ENCODE measurements at places on chromosomes 3 and 15.

GRCh38 chr15:96064351-96064756, 266.1 kb upstream of the NR2F2 start:
- DNase-seq, result no peak

DNA sequence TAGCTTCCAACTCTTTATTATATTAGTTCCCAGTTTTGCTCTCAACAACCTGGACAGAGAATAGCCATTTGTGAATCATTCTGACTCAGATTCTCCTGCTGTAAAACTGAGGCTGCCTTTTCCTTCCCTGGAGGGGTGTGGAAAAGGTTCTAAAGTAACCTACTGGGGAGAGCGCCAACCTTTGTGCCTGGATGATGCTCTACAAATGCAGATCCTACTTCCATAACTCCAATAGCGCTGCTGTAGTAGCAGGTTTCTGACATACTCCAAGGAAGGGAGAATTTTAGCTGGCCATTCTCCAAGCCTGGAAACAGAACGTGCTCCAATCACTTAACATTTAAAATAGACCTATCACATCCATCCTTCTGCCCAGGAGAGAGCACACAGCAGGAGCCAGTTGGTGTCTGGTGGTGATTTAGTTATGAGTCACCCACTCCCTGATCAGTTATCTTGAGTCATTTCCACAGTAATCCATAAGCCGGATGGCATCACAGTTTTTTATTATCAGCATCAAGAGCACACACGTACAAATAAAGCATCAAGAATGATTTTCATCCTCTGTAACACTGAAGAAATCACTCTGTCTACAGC, 38.3 kb downstream of the MYH15 start:
- DNase-seq, result peak; percentile 78

GRCh38 chr3:87437765-87438164, 161.4 kb upstream of the POU1F1 start:
- DNase-seq, result no peak

DNA sequence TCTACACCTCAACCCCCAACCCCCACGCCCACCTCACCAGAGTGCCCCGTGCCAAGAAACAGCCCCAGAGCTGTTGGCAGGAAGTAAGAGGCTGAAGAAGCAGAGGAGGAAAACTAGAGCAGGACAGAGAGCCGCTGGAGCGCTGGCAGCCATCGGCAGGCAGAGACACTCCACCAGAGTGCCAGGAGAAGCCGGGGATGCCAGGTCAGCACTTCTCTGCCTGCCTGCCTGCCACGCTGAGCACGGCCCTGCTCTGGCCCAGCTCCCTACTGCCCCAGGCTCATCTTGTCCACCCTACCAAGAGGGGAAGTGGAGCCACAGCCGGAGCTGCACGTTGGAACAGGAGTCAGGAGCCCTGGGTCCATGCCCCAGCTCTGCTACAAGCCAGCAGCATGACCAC, 29.7 kb downstream of the CACNA2D2 start:
- DNase-seq, result no peak

DNA sequence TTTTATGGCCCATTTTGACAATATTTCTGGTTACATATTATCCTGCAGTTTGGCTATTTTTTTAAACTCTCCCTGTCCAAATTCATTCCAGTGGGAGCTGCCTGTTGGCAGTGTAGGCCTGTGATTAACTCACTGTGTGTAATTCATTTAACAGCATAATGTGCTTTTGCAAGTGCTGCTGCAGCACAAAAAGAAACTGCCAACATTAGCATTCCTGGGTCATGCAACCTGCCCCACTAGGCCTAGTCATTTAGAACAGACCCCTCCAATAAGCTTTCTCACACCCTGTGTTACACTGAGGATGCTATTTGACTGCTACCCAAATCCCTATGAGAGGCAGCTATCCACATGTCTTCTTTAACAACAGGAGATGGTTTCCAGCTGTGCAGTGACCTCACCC, 251.2 kb upstream of the UBE2E2 start:
- no peak for DNase-seq

- DNase-seq, result peak; percentile 24
Measured at GRCh38 chr3:118782755-118783202, 251.9 kb downstream of the IGSF11 start.

GRCh38 chr3:21795152-21795837, 44.3 kb upstream of the ZNF385D start:
- DNase-seq, result no peak

DNA sequence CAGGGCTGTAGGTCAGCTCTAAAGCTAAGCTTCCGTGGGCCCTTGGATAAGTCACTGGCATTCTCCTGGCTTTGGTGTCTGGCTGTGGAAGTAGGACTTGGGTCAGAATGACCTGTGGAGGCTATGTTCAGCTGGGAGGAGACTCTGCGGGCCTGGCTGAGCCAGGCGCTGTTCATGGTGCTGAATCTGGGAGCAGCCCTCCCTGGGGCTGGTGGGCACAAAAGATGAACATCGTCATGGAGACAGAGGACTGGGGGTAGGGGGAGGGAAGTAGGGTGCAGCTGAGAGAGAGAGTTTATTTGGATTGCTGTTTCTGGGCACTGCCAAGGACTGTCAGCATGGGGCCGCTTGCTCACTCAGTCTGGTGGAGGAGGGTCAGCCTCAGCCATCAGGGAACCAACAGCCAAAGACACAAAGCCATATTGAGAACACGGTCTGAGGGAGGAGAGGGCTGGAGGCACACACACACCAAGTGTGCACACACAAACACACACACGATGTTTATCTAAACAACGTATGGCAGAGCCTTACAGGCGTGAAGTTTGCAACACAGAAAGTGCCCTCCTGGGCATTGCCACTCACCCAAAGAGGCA, 120.7 kb upstream of the LINGO1 start:
- DNase-seq, result peak; percentile 7

GRCh38 chr3:192905980-192906678, 11.5 kb downstream of the MB21D2 start:
- no peak for DNase-seq

- no peak for DNase-seq
Measured at GRCh38 chr3:70570584-70570983, 258.1 kb upstream of the MDFIC2 start.

DNA sequence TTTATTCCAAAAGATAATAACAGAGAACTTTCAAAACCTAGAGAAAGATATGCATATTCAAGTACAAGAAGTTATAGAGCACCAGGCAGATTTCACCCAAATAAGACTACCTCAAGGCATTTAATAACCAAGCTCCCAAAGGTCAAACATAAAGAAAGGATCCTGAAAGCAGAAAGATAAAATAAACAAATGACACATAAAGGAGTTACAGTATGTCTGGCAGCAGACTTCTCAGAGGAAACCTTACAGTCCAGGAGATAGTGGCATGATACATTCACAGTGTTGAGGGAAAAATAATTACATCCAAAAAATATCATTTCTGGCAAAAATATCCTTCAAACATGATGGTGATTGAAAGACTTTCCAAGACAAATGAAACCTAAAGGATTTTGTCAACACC, 185.8 kb upstream of the POU1F1 start:
- no peak for DNase-seq

DNA sequence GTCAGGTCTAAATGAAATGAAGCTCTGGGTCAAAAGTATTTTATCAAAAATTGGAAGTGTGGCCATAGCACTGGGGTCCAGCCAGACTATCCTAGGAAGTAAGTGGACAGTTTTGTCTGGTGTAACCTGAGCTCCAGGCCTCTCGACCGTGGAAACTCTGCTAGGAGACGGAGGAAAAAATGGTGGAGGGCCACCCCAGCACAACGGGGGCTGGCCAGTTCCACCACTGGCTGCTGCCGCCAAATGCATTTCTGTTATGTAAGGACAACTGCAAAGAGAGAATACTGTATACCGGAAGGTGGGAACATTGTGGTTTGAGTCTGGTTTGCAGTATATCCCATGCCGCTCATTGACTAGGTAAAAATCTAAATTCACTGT, 235.7 kb downstream of the GREM1 start:
- no peak for DNase-seq
